Naive thymus-derived CD4-positive, alpha-beta T cell (primary cell): ENCODE measurements at places on chromosomes 7 and 10.

GRCh38 chr10:77127243-77127642 lies 510.4 kb downstream of the KCNMA1 start:
- no peak for DNase-seq

GRCh38 chr10:37619336-37619735 lies 238.1 kb downstream of the ZNF248 start:
- no peak for DNase-seq

DNA sequence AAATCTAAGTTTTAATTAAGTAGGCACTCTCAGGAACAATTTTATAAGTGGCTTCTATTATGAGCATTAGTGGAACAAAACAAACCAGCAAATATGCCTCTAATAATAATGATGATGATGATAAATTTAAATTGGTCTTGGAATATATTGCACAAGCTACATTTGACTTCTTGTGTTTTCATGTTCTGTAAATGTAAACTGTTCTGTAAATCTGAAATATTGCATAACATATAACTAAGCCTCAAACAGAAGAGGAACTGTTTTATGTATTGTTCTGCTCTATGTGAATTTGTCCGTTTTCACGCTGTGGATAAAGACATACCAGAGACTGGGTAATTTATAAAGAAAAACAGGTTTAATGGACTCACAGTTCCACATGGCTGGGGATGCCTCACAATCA lies 625.2 kb upstream of the CELF2 start:
- DNase-seq, result no peak

DNA sequence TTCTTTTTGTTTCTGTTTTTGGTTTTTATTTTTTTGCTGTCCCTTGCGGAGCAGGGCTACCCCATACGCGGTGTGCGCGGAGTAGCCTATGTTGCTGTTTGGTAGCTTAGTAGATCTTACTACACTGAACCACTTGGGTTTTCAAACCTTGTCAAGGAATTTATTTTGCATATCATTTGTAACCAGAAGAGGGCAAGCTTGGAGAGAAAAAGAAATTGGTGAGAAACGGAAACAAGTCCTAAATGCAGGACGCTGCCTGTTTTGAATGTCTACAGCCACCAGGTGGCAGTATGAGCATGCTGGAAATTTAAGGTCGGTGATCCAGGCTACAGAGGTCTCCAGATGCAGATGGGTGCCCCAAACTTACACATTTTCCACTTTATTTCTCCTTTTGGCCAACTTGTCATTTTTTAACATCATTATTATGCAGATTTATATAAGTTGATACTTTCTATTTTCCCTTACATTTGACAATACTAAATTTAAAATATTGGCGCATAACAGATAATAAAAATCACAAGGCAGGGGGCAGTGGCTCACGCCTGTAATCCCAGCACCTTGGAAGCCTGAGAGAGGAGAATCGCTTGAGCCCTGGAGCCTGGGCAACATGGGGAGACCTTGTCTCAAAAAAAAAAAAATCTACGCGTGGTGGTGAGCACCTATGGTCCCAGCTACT lies 15.3 kb upstream of the TRA2A start:
- peak; percentile 86 for DNase-seq

GRCh38 chr7:158684329-158684728 lies 20.3 kb downstream of the NCAPG2 start:
- DNase-seq, result no peak

GRCh38 chr7:128082431-128082830 lies 51.2 kb upstream of the LRRC4 start:
- no peak for DNase-seq

GRCh38 chr10:55287346-55287745 lies 486.3 kb upstream of the PCDH15 start:
- no peak for DNase-seq

DNA sequence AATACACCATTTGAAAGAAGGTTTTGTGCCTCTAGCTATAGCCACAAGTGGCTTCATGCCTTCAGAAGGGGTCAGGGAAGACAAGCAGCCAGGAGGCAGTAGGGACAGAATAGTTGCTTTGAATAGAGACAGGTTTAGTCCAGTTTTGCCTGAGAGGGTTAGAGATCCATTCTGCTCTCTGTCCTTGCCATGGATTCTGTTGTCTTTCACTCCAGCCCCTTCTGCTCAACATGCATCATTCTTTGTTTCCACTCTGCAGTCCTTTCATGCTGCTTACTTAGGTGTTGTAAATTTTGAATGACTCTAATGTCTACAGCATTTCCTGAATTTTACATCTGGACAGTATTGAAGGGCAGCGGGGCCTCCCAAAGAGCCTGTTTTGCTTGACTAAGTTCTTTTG lies 60.3 kb downstream of the CNTNAP2 start:
- no peak for DNase-seq

DNA sequence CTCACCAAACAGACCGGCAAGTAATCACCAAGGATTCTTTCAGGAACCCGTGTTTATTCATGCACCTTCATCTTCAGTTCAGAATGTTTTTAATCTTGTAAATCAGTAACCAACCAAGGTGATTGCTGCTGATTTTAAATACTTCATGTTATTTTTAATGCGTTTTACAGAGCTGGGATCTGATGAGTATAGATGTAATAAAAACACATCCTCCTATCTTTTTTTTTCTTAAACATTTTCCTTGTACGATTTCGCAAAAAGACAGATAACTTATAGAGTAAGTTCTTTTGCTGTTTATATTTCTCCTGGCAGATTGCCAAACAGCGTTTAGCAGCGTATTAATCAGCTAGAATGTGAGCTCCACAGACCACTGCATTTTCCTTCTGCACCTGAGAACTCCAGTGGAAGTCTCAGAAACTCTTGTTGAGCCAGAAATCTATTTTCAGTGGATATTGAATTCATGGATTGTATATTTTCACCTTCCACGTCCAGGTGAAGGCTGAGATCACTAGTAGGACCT lies 397.8 kb upstream of the NRP1 start:
- no peak for DNase-seq

GRCh38 chr7:106864298-106865081 lies 592 bp upstream of the PIK3CG start:
- DNase-seq, result peak; percentile 12

DNA sequence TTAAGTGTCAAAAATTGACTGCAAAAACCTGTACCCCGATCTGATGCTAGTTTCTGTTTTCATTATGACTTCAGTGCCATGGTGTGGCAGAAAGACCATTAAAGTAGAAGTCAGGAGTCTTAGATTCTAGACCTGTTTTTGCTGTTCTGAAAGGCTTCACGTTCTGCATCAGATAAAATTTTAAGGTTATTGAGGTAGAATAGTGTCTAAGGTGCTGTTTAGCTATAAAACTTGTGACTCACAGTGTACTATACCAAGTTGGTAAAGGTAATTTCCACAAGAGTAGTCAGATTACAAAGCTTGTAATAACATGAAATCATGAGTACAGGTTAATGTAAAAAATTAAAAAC lies 38.6 kb downstream of the ZNRF2 start:
- peak; percentile 13 for DNase-seq

- DNase-seq, result no peak
Measured at GRCh38 chr7:2444476-2444875, 31.7 kb downstream of the GRIFIN start.
